ENCODE measurements at places on chromosomes 3 and 15.

GRCh38 chr3:70821602-70822001 is 509.2 kb upstream of the MDFIC2 start:
- no peak for DNase-seq

- DNase-seq: peak; percentile 35
Measured at GRCh38 chr15:41160639-41161315, 44.7 kb upstream of the INO80 start.

DNA sequence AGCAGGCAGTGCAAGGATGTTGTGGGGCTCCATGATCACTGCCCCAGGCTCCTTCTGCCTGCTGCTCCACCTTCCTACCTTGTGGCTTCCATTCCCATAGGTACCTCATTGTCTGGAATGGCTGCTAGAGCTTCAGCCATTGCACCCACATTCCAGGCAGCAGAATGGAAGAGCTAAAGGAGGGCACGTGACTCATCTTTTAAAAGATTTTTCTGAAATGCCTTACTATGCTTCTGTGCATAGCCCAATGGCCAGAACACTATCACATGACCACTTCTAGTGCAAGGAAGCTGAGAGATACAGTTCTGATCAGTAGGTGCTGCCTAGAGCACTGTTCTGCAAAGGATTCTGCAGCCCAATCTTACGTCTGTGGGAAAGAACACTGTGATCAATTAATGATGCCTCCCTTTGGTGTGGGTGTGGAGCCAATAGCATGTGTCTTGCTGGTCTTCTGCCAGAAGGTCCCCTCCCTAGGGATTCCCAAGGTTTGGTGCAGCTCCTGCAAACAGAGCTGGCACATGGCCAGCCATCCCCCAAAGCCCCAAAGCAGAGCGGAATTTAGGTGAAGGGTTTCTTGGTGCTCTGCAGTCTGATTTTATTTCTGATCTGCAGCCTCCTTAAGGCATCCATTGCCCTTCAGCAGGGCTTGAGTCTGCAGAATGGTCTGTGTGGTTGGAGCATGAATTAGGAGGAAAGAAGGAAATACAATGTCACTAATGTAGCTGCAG is 34.4 kb downstream of the SPSB4 start:
- DNase-seq: no peak

DNA sequence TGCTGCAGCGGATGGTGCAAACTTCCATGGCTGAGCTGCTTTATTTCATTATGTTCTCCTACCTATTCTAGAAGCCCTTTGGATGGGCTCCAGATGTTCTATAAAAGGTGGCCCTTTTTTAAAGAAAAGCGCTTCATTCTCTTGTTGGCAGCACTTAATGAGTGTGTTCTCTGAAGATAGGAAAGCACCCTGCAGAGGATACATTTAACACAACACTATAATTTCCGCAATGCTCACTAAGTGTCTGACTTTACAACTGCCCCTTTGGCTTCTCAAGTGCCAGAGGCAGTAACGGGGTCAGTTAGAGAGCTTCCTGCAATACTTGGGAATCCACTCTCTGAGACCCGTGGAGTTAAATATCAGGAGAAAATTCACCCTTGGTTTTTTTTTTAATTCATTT is 88.1 kb downstream of the MDFIC2 start:
- no peak for DNase-seq

DNA sequence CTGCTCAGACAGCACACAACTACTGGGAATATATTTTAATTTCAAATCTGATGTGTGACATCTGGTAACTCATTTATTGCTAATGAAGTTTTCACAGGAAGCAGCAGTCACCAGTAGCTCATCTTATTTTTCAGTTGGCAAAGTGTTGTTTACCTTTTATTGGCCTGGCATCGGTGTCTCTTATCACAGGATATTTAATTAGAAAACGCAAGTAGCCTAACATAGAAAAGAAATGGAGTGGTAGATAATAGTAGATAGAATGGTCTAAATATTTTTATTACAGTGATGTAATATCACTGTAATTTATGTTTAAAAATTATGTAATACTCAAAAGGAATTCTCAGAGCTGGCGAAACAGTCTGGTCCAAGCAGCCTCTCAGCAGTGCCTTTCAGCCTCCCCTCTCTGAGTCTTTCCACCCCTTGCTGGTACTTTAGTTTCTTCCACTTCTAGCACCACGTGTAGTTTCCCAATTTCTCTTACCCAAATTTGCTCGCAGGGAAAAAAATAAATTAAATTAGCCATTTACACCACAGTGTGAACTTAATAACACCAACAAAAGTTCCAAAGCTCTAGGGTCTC is 31.9 kb downstream of the AGTR1 start:
- DNase-seq: no peak

- DNase-seq: no peak
Measured at GRCh38 chr15:73034221-73034620, 18.0 kb upstream of the NEO1 start.

DNA sequence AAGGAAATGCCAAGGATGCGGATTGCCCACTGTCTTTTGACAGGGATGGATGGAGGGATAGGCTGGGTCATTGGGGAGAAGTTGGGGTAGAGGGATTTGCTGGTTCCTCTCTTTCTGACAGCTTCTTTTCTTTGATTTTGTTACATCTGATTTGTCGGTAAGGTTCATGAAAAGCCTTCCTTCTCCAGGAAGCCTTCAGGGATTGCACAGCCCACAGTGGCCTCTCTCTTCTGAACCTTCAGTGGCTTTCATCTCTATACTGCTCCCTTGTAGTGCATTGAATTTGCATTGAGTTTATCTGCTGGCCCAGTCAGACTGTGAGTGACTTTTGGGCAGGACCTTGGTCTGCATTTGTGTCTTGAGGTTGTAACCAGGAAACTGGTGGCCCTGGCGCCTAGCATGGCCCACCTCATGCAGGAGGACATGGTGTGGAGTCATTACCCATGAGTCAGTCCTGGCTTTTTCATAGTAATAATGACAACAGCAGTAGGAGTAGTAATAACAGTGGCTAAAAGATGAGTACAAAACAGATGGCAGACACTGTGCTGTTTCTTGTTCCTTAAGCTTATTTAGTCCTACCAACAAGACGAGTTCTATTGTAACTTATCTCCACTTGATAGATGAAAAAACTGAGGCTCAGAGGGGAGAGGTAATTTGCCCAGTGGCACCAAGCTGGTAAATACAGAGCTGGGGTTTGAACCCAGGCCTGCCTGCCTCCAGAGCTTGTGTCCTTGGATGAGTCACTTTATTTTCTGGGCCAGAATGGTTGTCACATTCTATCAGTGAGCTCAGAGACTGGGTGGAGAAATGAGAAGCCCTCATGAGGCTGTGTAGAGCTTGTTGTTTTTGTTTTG is 28.4 kb downstream of the SMAD6 start:
- DNase-seq: peak; percentile 76

DNA sequence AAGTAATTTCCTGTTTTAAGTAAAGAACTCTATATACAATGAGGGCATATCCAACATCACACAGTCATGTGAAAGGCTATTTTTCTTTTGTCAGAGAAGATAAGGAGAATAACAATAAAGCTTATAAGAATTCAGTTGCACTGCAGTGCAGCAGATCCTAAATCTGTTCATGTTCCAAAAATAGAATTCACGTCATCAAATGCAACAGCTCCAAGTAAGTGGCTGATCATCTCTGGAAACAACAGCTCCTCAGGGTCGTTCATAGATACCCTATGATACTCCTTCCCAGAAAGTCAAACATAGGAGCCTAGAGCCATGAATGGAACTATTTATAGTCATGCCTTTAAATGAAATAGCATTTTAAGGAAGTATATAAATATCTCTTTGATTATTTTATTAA is 100.2 kb downstream of the FMN1 start:
- peak; percentile 88 for DNase-seq

DNA sequence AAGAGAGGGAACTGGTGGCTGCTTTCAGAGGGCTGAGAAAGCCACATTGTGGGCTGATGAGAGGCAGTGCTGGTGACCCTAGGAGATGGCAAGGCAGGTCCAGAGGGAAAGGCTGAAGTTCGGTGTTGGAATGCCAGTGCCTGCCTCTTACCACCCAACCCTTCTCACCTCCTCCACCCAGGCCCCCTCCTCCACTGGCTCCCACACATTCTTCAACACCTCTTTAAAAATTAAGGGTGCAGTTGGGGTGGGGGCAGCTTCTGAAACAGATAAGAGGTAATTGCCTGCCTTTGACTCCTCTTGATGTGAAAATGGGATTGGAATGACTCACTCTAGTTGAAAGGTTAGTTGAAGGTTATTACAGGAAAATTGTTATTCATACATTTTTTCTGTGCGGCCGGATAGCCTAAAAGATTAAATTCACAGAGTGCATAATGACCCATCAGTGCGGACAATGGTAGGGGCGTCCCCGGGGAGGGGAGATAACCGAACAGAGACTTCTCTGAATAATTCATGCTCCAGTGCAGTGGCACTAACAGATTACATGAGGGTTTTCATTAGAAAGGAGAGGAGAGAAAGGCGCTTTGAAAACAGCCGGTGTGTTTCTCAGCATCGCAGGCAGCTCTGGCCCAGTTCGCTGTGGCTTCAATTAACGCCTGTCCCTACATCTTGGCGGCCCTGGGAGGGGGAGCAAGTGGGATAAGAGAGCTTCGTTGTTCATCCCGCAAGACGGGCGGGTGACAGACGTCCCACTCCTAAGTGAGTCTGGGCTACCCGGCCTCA is 212.4 kb downstream of the TLE3 start:
- no peak for DNase-seq

DNA sequence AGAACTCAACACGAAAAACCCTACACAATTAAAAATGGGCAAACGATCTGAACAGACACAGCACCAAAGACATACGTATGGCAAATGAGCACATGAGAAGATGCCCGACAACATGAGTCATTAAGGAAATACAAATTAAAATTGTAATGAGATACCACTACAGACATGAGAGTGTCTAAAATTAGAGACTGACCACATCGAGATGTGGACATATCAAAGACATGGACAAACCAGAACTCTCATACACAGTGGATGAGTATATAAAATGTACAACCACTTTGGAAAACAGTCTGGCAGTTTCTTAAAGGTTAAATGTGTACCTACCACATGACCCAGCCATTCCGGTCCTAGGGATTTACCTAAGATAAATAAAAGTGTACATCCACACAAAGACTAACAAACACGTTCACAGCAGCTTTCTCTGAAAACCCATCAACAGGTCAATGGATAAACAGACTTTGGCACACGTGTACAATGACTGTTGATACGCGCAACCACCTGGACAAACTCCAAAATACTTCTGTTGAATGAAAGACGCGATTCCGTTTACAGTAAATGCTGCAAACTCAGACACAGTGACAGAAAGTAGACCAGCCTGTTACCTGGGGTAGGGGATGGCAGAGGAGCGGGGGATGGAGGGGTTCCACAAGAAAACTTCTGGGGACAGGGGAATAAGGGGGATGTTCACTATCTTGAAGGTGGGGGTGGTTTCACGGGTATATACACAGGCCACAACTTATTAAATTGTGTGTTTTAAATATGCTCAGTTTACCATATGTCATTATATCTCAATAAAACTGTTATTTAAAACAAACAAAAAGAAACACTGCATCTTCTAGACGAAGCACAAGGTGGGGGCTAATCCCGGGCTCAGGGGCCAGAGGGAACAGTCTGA is 2.1 kb downstream of the TNK2 start:
- peak; percentile 78 for DNase-seq

GRCh38 chr3:53065841-53066480 is 20.1 kb upstream of the SFMBT1 start:
- no peak for DNase-seq

Data from IMR-90 (cell line).